ENCODE measurements at places on chromosomes 2 and 18.

DNA sequence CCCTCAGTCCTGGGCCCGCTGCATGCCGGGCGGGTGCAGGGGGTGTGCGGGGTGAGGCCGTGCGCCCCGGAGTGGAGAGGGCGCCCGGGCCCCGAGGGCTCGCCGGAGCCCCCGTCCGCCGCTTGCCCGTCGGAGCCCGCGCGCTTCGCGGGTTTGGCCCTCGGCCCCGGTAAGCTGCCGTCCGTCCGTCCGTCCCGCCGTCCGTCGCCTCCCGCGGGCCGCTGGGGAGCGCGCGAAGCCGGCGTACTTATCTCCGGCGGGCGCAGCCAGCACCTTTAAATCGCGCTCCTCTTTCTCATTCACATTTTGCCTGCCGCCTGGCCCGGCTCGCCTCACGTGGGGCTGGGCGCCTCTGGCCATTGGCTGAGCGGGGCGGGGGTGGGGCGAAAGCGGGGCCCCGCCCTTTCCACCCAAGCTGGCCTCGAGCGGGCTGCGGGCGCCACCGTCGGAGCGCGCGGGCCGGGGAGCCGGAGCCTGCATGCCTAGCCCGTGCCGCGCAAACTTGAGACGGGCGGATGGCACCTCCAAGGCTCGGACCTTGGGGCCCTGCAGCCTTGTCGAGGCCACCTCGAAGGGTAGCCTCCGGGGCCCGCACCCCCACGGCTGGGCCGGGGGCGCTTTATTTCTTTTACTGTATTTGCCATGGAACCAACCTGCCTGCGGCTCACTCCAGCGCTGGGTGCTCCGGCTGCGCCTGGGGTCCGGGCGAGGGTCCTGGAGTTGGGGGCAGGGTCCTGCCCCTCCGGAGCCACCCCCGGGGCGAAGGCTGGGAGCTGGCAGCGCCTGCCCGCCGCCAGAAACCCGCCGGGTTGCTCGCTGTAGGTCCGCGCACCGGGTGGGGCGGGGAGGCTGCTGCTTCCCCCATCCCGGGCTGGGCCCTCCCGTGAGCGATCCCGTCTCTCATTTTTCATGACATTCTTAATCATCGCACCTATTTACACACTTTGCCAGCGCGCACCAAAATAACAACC is at the start of gene GBX2:
Gene GBX2 (minus strand): TSS at position 277 of the 971 bp plus-strand sequence. CDS start 415 bp downstream, outside the sequence.
- peak; percentile 84 for DNase-seq

GRCh38 chr18:58231930-58232329 is 187.9 kb downstream of the NEDD4L start:
- DNase-seq: no peak

DNA sequence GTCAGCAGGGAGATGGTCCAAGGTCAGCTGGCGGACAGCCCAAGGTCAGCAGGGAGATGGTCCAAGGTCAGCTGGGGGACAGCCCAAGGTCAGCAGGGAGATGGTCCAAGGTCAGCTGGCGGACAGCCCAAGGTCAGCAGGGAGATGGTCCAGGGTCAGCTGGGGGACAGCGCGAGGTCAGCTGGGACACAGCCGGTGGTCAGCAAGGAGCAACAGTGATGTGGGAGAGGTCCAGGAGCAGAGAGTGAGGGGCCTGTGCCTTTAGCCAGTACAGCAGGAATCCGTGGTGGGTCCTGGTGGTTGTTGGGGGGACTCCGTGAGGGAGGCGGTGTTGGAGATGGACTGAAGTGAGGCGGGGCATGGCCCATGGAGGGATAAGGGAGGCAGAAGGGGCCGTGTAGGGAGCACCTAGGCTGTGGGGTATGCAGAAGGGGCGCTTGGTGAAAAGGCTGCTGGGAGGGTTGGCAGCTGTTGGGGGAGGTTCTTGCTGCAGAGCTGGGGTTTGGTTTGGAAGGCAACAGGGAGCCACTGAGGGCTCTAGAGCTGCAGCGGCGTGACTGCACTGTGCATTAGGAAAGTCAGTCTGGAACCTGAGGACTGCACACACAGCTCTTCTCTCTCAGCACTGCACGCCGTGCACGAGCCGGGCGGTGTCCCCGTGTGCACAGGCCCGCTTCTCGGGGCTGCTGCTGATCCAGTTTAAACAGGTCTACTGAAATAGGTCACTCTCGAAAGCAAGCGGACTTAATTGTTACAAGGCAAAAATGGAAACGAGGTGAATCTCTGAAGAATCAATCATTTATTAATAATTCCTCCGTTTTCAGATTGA is 76.2 kb upstream of the HDAC4 start:
- no peak for DNase-seq

GRCh38 chr2:20106746-20107145 is 55.3 kb upstream of the LAPTM4A start:
- no peak for DNase-seq

DNA sequence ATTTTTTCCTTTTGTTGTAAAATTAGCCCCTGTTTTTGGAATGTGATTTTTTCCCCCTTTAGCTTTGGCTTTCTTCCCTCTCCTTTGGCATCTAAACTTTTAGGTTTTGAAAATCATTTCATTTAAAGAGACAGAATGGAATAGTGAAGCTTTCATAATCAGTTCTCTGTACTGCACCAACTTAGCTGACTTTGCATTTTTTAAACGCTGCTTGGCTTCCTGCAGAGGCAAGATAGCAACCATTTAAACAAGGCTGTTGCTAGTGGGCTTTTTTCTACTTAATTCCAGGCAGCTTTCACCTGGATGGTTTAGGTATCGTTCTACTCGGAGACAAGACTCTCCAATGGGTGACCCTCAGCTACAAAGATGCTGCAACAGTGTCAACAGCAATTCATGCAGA is 267.9 kb upstream of the PKDCC start:
- DNase-seq: no peak
